GDM1 (cell line): ENCODE measurements at places on chromosomes 1 and 21.

DNA sequence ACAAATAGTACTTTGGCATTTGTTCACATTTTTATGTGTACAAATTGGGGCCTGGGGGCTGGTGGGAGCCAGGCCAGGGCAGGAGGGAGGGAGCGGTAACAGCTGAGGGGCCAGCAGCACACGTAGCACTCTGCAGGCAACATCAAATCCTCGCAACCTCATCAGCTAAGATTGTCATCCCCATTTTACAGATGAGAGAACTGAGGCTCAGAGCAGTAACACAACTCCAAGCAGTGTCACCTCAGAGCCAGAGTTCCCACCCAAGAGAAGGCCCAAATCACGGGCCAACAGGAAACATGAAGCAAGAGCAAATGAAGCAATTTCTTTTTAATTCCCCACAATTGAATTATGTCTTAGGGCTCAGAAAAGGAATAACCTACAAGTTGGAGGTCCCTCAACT is 14.1 kb downstream of the IFFO2 start:
- no peak for DNase-seq

DNA sequence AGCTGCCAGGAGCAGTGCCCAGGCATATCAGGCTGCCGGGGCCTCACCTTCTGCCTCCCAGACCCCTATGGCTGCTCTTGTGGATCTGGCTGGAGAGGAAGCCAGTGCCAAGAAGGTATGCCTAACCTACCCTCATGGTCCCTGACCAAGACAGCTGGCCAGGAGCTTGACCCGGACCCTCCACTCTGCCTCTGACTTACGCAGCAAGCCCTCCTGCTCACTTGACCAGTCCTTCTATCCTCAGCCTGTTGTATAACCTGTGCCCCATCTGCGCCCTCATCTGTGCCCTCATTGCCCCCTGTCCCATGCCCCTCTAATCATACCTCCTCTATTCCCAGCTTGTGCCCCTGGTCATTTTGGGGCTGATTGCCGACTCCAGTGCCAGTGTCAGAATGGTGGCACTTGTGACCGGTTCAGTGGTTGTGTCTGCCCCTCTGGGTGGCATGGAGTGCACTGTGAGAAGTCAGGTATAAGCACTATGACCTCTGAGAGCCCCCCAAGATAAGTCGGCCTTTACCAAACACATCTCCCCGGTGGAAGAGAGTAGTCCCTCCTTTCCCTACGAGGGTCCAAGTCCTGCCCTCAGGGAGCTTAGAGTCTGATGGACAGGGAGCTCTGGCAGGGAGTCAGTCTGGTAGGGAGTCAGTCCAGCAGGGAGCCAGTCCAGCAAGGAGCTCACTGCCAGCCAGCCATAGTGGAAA is 6.8 kb downstream of the TIE1 start:
- no peak for DNase-seq

DNA sequence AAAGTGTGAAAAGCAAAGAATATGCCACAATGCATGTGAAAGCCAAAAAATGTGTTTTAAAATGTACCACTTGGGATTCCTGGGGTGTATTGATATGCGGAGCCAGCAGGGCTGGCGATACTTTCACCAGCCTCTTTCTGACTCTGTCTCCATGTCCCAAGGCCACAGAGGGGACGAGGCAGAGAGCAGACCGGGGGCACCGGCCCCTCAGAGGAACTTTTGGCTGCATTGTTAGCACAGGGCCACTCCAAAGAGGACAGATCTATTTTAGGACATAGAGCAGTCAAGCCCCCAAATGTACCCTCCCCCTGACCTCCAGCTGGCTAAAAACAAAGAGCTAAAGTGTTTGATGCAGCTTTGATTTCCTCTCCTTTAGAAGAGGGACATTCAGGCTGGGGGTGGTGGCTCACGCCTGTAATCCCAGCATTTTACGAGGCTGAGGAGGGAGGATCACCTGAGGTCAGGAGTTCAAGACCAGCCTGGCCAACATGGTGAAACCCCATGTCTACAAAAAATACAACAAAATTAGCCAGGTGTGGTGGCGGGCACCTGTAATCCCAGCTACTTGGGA is 25.6 kb upstream of the ZNF436 start:
- DNase-seq = no peak

DNA sequence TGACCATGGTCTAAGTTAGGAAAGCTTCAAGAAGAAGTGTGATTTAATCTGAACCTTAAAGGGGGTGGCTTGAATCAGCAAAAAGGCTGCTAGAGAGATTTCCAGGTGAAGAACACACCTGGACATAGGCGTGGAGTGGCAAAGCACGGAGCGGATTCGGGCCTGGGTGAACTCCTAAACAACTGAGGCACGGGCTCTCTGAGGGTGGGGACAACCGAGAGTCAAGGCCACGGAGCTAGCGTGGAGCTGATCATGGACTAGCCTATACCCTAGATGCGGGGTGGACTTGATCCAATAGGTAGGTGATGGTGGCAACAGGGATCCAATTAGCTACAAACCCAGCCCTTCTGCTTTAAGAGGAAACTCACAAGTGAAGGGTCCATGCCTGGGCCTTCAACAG is 27.8 kb downstream of the SYT2 start:
- no peak for DNase-seq

- no peak for DNase-seq
These were observed 78.2 kb upstream of the FGGY start for GRCh38 chr1:59218521-59219236.

DNA sequence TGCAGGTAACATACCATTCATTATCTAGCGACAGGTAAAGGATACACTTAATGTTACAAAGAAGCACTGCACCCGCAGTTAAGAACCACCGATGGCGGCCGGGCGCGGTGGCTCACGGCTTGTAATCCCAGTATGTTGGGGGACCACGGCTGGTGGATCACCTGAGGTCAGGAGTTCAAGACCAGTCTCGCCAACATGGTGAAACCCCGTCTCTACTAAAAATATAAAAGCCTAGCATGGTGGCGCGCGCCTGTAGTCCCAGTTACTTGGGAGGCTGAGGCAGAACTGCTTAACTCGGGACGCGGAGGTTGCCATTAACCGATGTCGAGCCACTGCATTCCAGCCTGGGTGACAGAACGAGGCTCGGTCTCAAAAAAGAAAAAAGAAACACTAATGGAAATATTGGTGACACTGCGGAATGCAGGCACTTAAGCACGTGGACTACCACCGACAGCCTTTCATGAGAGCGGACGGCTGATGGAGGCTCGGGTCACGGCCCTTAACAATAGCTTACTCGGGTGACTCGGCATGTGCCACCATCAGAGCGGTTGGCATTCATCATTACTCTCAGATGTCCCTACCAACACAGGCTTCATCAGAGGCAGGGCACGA is 542 bp downstream of the GAS5 start:
- no peak for DNase-seq

DNA sequence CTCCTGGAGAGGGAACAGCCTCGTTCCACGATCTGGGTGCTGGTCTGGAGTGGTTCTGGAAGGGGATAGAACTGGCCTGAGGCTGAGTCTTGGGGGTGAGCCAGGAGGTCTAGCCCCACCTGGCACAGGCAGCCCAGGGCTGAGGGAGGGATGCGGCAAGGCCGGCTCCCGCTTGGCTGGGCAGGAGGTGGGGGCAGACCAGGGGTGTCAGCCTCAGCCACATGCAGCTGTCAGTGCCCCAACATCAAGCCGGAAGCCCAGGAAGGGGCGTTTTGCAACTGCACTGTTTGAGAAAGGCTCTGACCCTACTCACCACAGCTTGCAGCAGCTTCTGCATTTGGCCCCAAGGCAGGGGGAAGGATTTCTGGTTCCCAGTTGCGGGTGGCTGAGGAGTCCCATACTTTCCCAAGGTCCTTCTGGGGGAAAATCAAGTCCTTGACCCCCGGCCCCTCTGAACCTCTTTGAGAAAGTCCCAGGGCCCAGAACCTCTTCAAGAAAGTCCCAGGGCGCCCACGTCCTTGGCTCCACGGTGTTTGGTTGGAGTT is 2.0 kb downstream of the EFHD2 start:
- peak; percentile 74 for DNase-seq

GRCh38 chr1:72678683-72679082 is 396.3 kb upstream of the NEGR1 start:
- DNase-seq = no peak

GRCh38 chr1:67269061-67269460 is 38.6 kb upstream of the IL12RB2 start:
- DNase-seq = no peak

- DNase-seq = peak; percentile 29
These were observed at the start of gene GPR161 for GRCh38 chr1:168136709-168137514. TSS of gene GPR161 (minus strand) at chr1:168136930. CDS start at chr1:168104850, 32,080 bp downstream.

GRCh38 chr1:43363283-43363934 is 4.4 kb downstream of the ELOVL1 start:
- DNase-seq = no peak

DNA sequence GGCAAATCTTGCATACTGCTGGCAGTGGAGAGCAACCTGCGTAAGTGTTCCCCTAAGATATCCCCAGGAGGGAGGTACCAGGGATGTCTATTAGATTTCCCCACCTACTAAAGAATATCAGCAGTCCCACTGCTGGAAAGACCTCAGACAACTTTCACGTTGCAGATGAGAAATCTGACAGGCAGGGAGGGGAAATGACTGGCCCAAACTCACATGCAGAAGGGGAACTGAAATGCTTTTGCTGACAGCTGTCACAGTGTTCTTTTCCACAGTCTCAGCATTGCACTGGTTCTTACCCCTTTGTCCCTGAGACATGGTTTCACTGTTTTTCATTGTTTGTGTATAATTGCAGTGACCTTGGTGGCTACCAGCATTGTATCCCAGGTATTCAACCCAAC is 84.8 kb upstream of the ATP1A1 start:
- DNase-seq = no peak

- DNase-seq = no peak
These were observed 31.3 kb downstream of the NSL1 start for GRCh38 chr1:212760126-212760823.

GRCh38 chr1:51768971-51769588 is 109.4 kb downstream of the NRDC start:
- peak; percentile 18 for DNase-seq

- no peak for DNase-seq
These were observed 89.5 kb downstream of the SCMH1 start for GRCh38 chr1:41152622-41153044.

- no peak for DNase-seq
These were observed 392.3 kb upstream of the ADAMTS5 start for GRCh38 chr21:27359141-27359540.

DNA sequence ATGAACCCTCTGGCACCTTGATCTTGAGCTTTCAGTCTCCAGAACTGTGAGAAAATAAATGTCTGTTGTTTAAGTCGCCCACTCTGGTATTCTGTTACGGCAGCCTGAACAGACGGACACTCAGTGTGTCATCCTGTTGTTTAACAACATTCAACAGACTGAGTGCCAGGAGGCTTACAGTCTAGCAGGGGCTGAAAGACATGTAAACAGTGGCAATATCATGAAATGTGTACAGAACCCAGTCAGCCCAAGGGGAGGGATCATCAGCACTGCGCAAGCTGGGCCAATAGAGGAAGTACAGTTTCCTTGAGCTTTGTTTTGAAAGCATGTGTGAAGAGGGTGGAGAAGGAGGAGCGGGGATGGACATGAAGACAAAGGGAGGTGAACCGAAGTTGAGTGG is 13.6 kb downstream of the DIP2A start:
- DNase-seq = no peak

GRCh38 chr1:65904681-65905083 is 112.0 kb downstream of the PDE4B start:
- no peak for DNase-seq

DNA sequence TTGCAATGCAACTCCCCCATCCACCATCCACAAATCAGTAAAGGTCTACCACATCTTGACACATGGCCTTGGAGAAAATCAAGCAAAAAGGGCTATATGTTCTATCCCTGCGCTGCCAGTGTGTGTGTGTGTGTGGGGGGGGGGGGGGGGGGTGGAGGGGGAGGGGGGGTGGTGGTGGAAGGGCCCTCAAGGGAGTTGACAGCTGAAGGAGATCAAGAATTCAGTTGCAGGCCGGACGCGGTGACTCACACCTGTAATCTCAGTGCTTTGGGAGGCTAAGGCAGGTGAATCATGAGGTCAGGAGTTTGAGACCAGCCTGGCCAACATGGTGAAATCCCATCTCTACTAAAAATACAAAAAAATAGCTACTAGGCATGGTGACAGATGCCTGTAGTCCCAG is 37.6 kb upstream of the CLIC4 start:
- DNase-seq = no peak

- peak; percentile 39 for DNase-seq
These were observed 13.6 kb upstream of the FAM89A start for GRCh38 chr1:231053493-231054162.

- DNase-seq = peak; percentile 41
These were observed 69.2 kb downstream of the FASLG start for GRCh38 chr1:172727956-172728603.

GRCh38 chr1:116379057-116379630 is 6.1 kb downstream of the ATP1A1 start:
- no peak for DNase-seq

GRCh38 chr1:159936273-159936904 is 9.0 kb downstream of the IGSF9 start:
- DNase-seq = peak; percentile 63

DNA sequence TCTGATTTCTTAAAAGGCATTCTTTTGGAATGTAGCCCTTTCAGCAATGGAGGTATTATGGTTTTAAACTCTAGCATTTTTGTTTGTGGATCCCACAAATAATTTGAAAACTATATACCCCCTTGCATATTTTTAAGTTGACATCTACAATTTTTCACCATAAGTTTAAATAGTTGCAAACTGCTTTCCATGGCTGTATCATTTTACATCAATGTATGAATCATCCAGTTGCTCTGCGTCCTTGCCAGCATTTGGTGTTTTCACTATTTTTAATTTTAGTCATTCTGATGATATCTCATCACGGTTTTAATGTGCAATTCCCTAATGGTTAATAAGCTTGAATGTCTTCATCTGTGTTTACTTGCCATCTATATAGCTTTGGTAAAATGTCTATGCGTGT is 20.7 kb downstream of the DIPK1A start:
- DNase-seq = no peak

DNA sequence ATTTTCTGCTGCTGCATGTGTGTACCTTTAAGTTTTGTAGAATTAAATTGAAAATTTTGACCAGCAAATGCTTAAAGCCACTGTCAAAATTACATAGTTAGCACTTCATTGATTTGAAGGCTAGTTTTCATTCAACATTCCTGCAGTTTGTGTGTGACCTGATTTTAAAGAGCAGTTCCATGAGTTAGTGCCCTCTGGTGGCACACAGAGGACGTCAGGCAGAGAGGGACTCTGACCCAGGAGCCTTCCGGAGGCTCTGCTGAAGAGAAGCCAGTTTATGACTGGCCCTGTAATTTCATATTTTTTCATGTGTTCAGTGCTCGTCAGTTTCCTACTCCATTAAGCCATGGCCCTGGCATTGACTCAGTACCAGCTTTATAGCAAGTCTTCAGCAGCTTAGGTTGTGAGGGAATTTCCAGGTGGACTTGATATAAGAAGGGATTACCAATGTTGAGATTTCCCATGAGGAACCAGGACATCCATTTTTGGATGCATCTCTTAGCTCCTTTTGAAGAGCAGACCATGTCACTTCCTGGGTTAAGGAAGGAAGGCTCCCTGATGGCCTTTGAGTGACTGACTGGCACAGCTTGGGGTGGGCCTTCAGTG is 104.7 kb downstream of the CAMTA1 start:
- peak; percentile 33 for DNase-seq

GRCh38 chr1:18681423-18681835 is 50.8 kb downstream of the PAX7 start:
- DNase-seq = no peak

- no peak for DNase-seq
These were observed 24.8 kb upstream of the ACBD6 start for GRCh38 chr1:180527101-180527669.
